ENCODE measurements at places on chromosomes 3 and 15. TPM values are rescaled to one million over a fixed set of nuclear protein-coding genes. Genes with fewer than 3 reads are reported as not detected.

GRCh38 chr3:30002797-30003196 lies 603.6 kb upstream of the TGFBR2 start:
- no peak overlapping the region for H3K4me3 ChIP-seq
- DNase-seq = no peak
- peaks cover 3% of the 10 kb centered on the region for H3K4me1 ChIP-seq
- no peaks in the 10 kb centered on the region for H3K27me3 ChIP-seq

- no peaks in the 10 kb centered on the region for H3K36me3 ChIP-seq
- H3K4me1 ChIP-seq = peaks cover 33% of the 10 kb centered on the region
- no peak overlapping the region for H3K27ac ChIP-seq
- DNase-seq = no peak
- H3K4me3 ChIP-seq = no peak overlapping the region
Observed at GRCh38 chr3:42028474-42028873, 62.7 kb upstream of the TRAK1 start.

- no peaks in the 10 kb centered on the region for H3K4me1 ChIP-seq
- H3K27me3 ChIP-seq = no peaks in the 10 kb centered on the region
- no peaks in the 10 kb centered on the region for H3K36me3 ChIP-seq
- no peak overlapping the region for H3K27ac ChIP-seq
- no peak overlapping the region for H3K4me3 ChIP-seq
Observed at GRCh38 chr3:9110316-9110715, 139.1 kb downstream of the SRGAP3 start.

The PLSCR2 gene
- total RNA-seq = not detected

The SNTN gene
- total RNA-seq = not detected

DNA sequence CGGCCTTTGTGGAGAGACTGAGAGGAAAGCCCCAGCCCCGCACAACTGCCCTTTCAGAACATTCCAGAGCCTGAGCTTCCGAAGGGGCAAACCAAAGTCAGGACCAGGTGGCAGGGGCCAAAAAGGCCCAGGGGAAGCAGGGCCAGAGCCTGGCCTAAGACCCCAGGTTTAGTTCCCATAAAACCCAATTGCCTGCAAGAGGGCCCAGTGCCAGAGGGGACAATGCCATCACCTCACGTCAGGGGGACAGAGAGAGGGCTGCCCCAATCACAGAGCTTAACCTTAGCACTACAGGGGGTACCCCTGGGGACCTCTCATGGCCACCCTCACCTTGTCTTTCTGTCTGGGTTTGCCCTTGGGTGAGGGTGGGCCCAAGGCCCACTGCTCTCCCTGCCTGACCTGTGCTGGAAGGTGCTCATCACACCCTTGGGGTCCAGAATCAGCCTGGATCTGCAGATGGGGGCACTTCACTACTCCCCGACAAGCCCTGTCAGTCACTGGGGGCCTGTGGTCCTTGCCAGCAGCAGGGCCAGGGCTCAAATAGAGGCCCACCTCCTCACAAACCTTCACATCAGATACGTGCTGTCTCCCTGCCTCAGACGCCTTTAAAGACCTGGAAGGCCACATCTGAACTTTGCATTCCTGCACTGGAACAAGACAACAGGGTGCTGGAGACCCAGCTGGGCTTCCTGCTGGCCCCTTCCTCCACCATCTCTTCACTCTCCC lies 3.8 kb downstream of the CALML4 start:
- H3K4me1 ChIP-seq = peaks cover 4% of the 10 kb centered on the region
- no peak for DNase-seq
- no peak overlapping the region for H3K27ac ChIP-seq
- no peak overlapping the region for H3K4me3 ChIP-seq

- no peaks in the 10 kb centered on the region for H3K27me3 ChIP-seq
- H3K27ac ChIP-seq = no peak overlapping the region
- H3K36me3 ChIP-seq = no peaks in the 10 kb centered on the region
- H3K4me1 ChIP-seq = no peaks in the 10 kb centered on the region
- DNase-seq = no peak
- no peak overlapping the region for H3K4me3 ChIP-seq
Observed at GRCh38 chr3:168884353-168884903, 779.1 kb downstream of the MECOM start.

- no peak overlapping the region for H3K4me3 ChIP-seq
- no peak overlapping the region for H3K27ac ChIP-seq
- H3K36me3 ChIP-seq = no peaks in the 10 kb centered on the region
- DNase-seq = no peak
- H3K27me3 ChIP-seq = peaks cover 6% of the 10 kb centered on the region
- H3K4me1 ChIP-seq = no peaks in the 10 kb centered on the region
Observed at GRCh38 chr3:153848702-153849101, 272.5 kb upstream of the ARHGEF26 start.
